CD4-positive, CD25-positive, alpha-beta regulatory T cell (primary cell): ENCODE measurements at places on chromosomes 3 and 15. TPM values are rescaled to one million over a fixed set of nuclear protein-coding genes. Genes with fewer than 3 reads are reported as not detected.

DNA sequence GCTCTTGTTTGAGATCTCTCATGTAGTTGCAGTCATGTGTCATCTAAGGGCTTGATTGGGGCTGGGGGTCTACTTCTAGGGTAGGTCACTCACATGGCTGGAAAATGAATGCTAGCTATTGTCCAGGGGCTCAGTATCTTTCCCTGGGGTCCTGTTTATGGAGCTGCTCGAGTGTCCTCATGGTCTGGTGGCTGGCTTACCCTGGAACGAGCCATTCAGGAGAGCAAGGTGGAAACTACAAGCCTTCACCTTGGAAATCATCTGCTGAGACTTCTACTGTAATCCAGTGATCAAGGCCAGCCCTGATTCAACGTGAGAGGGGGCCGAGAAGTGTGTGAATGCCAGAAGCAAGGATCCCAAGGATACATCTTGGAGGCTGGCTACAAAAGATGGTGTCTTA is 16.2 kb upstream of the RHCG start:
- no peak overlapping the region for H3K27ac ChIP-seq
- no peaks in the 10 kb centered on the region for H3K36me3 ChIP-seq
- H3K4me3 ChIP-seq: no peak overlapping the region
- H3K4me1 ChIP-seq: no peaks in the 10 kb centered on the region
- no peak for DNase-seq

DNA sequence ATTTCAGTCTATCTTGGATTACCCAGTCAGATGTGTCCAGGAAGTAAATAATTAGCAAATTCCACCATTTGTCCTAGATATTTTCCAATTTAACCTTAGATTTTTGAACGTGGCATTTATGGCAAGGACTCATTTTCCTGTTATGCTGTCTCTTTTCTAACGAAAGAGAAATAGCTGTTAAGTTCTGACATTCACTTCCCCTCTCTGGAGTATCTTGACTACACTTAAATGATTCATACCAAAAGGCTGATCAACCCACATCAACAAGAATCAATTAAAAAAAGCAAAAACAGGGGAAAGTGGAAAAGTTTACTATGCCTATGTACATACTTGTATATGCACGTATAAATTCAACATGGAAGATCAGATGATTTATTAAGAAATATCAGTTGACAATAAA is 149.9 kb downstream of the FRMD5 start:
- H3K27me3 ChIP-seq: peaks cover 4% of the 10 kb centered on the region
- no peak overlapping the region for H3K27ac ChIP-seq
- no peaks in the 10 kb centered on the region for H3K36me3 ChIP-seq
- no peak for DNase-seq
- no peaks in the 10 kb centered on the region for H3K4me1 ChIP-seq

- no peaks in the 10 kb centered on the region for H3K36me3 ChIP-seq
- H3K27ac ChIP-seq: no peak overlapping the region
- peaks cover 4% of the 10 kb centered on the region for H3K4me1 ChIP-seq
- H3K4me3 ChIP-seq: no peak overlapping the region
- DNase-seq: no peak
Observed at GRCh38 chr3:134931045-134931785, 136.2 kb downstream of the EPHB1 start.

DNA sequence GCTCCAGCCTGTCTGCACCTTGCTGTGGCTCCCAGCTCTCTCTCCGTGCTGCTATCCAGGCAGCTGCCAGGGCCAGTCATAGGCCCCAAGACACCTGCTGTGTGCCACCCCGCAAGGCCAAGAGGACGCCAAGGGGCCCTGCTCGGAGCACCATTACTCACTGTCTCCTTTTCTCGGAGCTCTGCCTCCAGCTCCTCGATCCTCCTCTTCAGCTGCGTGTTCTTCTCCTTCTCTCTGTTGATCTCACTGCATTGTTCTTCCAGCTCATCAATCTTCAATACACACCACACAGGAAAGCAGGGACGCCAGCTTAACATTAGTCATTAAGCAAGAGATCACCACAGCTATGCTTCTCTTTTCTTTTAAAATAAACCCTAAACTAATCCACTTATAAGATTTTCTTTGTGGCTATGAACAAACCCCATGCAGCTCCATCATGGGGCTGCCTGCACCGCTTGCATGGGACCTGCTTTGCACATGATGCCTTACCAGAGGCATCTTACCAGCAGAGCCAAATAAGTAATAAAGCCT is 42.6 kb downstream of the WHAMM start:
- no peak overlapping the region for H3K27ac ChIP-seq
- H3K4me3 ChIP-seq: no peak overlapping the region
- no peaks in the 10 kb centered on the region for H3K27me3 ChIP-seq
- DNase-seq: no peak
- no peaks in the 10 kb centered on the region for H3K4me1 ChIP-seq

GRCh38 chr3:123424321-123424998 is 24.4 kb downstream of the ADCY5 start:
- H3K27ac ChIP-seq: no peak overlapping the region
- no peaks in the 10 kb centered on the region for H3K27me3 ChIP-seq
- DNase-seq: no peak

Gene FBLN2
- not detected for polyA plus RNA-seq

Gene ISLR
- polyA plus RNA-seq: not detected

Gene CAND2
- 0.63 TPM for polyA plus RNA-seq

Gene TRPM7
- polyA plus RNA-seq: 12.2 TPM
